Purkinje cell (primary cell): ENCODE measurements at places on chromosomes 1 and 21. TPM values are rescaled to one million over a fixed set of nuclear protein-coding genes. Genes with fewer than 3 reads are reported as not detected.

ZNF436 gene
- polyA plus RNA-seq, result 4.3 and 5.7 TPM in 2 replicates

MYOM3 gene
- not detected in 2 replicates for polyA plus RNA-seq

TAS1R3 gene
- not detected in 2 replicates for polyA plus RNA-seq

CELA3A gene
- polyA plus RNA-seq, result not detected in 2 replicates

LAMC2 gene
- polyA plus RNA-seq, result 0.09 and 0.84 TPM in 2 replicates

S100A7A gene
- polyA plus RNA-seq, result not detected in 2 replicates

NPHS2 gene
- polyA plus RNA-seq, result not detected in 2 replicates

DCST2 gene
- not detected in 2 replicates for polyA plus RNA-seq

NTNG1 gene
- polyA plus RNA-seq, result 4.9 and 9.0 TPM in 2 replicates

DNALI1 gene
- polyA plus RNA-seq, result 8.0 and 9.0 TPM in 2 replicates

RNF207 gene
- 3.3 and 6.0 TPM in 2 replicates for polyA plus RNA-seq

STXBP3 gene
- polyA plus RNA-seq, result 30.7 and 49.6 TPM in 2 replicates

PPIE gene
- polyA plus RNA-seq, result 33.6 and 61.4 TPM in 2 replicates

CD164L2 gene
- not detected in 2 replicates for polyA plus RNA-seq

SLC44A3 gene
- 10.3 and 10.9 TPM in 2 replicates for polyA plus RNA-seq

IL20 gene
- polyA plus RNA-seq, result not detected in 2 replicates

NFYC gene
- polyA plus RNA-seq, result 21.3 and 28.1 TPM in 2 replicates

TMEM240 gene
- not detected in 2 replicates for polyA plus RNA-seq
